Choroid plexus epithelial cell (primary cell): ENCODE measurements at places on chromosomes 6 and 20.
A peak's percentile ranks its signal among the peaks of the same experiment; 100 is the strongest.

- DNase-seq = no peak
Observed at GRCh38 chr6:6376845-6377244, 56.4 kb upstream of the F13A1 start.

DNA sequence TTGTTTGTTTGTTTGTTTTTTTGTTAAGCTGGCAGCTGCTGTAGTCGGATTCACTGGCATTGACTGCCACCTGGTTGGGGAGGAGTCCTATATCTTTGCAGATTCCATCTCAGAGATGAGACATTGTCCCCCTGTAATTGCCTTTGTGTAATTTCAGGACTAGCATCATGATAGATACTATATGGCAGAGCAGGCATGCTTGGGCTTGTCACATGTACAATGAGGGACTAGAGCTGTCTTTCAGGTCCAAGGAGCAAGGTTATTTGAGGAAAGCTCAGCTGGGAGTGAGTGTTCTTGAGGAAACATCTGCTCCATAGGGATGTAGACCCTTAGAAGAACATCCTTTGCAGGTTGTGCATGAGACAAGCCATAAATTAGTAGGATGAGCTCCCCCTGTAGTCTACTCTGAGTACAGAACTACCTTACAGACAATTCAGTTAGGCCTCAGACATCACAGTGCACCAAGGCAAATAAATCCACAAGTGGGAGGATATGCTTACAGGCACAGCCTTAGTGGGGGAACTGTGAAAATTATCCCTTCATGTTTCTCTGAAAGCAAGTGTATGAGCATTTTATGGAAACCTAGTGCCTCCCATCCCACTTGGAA, 62.1 kb downstream of the BMP2 start:
- peak; percentile 41 for DNase-seq

- peak; percentile 87 for DNase-seq
Observed at GRCh38 chr6:56359201-56359899, 112.0 kb upstream of the COL21A1 start.

GRCh38 chr6:121694389-121694788, 258.9 kb downstream of the GJA1 start:
- peak; percentile 62 for DNase-seq

- DNase-seq = peak; percentile 97
Observed at GRCh38 chr6:54060286-54060685, 51.0 kb upstream of the MLIP start.

DNA sequence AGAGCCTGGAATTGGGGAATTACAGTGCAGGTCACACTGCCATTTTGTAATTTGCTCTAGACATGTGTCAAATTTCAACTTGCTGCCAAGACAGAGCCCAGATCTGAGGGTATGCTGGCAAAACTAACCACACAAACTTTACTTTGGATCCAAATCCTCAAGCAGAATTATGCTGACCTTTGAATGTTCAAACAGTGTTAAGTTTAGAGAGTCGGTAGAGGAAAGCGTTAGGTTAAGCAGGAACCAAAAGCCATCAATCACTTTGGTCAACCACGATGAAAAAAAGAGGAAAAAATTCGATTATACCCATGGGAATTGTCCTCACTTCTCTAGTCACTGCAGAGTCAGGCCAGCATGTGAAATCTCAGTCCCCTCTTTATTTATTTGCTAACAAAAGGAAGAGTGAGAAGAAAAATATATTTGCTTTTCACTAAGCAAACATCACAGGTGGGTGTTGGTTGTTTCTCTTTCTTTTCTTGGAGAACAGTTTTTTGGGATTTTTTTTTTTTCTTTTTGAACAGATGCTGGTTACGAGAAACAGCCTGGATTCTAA, 105.1 kb upstream of the ADGRF1 start:
- DNase-seq = no peak

DNA sequence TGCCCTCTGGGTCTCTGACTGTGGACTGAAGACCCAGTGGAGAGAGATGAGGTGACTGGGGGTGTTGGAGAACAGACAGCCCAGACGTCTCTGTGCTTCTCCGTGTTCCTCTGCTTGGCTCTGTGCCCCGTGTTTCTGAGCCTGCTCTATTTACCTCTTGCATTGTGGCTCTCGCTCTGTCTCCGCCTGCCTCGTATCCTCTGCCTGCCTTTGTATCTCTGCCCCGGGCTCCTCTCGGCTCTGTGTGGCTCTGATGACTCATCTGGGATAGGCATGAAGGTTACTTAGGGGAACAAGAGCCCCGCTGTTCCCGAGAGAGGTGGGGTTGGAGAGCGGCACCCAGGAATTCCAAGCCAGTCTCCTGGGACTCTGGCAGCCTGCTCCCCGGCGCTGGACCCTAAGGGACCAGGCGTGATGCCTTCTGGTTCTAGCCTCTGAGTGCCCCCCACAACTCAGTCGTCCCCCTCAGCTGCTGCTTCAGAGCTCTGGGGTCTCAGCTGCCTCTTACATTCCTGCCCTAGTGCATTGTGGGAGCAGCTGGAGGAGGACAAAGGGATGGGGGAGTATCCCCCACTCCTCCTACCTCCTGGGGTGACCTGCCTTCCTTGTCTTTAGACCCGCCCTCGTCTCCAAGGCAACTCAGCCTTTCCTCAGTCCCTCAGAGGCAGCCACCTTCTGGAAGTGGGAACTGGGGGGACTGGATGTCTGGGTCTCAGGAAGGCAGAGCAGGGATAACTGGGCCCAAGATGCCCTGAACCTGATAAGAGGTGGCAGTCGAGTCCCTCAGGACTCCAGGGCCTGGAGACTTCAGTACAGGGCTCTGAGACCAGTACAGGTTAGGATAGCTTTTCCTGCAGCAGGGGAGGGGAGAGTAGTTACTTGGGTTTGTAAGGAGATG, 1.9 kb downstream of the DDR1 start:
- DNase-seq = peak; percentile 83

DNA sequence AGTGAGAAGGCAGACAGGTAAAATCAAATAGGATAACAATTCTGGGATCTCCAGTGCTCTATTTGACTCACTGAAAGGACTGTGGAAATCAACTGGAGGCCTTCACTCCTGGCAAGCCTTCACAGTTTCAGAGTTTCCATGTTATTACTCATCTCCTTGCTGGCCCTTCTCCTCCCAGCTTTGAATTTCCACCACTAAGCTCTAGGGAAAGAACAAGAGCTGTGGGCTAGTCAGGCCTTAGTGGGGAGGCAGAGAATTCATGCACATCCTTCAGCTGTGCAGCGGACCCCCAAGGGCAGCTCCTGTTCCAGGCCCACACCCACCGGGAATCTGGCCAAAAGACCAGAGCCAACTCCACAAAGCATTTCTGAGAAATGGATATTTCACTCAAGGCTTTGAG, 26.0 kb downstream of the MYLIP start:
- DNase-seq = peak; percentile 81

DNA sequence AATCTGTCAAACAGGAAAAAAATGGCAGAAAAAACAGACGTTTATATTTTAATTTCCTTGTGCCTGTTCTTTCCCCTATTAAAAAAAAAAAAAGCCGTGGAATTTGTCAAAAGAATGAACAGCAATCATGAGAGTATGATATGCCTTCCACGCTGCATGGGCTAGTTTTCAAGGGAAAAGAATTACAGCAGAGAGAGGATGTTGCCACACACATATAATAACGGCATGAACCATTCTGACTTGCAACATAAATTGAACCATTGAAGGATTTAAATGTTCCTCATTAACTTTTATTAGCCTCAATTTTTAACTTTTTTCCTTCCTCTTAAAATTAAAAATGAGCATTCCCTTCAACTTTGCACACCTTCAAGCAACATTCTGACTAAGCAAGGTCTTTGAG, 301.8 kb downstream of the FOXC1 start:
- peak; percentile 51 for DNase-seq

DNA sequence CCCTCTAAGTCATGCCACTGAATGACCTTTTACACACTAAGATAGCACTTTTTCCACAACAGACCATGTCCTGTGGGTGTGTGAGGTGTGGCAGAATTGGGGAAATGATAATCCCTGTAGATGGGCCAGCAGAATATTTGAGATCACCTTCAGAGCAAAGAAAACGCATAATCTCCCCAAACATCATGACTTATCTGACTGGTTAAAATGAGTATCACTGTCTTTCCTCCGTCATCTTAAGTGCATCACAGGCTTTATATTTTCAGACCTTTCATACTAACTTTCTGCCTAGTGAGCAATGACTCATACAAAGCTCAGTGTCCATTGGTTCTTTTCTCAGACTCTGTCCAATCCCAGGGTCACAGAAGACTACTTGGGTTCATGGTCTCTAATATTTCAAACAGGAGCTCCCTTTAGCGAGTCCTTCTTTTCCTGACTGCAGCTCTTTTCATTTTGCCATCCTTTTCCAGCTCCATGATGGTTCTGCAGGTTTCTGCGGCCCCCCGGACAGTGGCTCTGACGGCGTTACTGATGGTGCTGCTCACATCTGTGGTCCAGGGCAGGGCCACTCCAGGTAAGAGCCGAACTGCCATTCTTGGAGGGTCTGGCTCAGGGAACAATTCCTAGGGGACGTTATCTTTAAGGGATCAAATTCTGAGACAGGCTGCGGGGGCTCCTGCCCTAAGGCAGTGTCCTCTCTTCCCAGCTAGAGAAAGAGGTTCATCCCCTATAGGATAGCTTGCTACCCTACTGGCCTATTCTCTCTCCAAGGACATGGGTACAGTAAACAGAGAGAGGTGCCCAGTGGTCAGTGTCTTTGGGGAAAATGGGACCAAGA, at the start of gene HLA-DPB1:
Gene HLA-DPB1 (plus strand): TSS at position 423 of the 838 bp plus-strand sequence. CDS start 52 bp downstream, at position 475.
- DNase-seq = peak; percentile 81

DNA sequence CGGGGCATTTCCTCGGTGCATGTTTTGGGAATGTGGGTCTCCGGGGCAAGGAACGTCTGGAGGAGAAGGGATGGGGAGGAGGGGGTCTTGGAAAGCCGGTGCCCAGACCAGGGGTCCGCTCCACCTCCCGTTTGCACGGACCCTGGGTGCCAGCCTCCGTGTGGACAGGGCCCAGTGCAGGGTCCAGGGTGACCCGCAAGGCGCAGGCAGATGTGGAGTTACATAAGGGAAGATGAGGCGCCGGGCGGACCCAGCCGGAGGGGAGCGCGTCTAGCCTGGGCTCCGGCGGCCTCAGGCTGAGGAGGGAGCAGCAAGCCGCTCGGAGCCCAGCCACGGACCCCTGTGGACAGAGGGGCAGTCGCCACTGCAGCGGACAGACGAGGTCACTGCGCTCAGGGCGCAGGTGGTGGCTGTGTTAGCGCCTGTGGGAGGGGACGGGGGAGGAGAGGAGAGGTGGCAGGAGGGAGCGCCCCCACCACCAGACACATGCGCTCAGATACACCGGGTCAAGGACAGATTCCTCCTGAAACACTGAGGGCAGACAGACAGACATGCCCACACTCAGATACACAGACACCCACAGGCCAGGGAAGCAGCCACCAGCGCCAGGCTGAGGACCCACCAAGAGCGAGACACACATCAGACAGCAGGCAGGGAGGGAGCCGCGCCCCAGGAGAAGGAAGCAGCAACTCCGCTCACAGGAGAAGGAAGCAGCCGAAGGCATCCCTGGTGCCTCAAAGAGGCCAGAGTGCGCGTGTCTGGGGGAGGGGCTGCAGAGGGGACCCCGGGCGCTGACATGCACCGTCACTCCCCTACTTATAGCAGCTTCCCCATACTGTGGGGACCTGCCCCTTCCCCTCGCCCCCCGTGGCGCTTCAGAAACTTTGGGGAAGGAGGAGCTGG, 839 bp upstream of the HRH3 start:
- DNase-seq = no peak

GRCh38 chr6:67411036-67411435, 1224.0 kb upstream of the ADGRB3 start:
- DNase-seq = peak; percentile 25

- DNase-seq = no peak
Observed at GRCh38 chr6:108365478-108365877, 70.6 kb downstream of the AFG1L start.
